ENCODE measurements at places on chromosomes 4 and X.

DNA sequence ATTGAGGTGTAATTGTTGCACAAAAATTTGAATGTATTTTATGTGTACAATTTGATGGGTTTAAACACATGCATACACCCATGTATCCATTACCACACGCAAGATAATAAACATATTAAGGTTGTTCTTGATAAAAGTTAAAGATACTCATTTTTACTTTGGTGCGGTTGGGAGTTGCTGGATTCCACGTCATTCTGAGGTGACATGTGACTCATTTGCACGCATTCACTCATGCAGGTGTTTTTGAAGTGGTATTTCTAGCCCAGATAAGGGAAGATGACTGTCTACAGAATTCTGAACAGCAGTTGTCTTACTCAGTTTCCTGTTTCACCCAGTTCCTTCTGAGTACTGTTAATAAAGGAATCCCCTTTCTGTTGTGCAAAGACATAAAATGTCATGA is 142.0 kb downstream of the RTL3 start:
- DNase-seq, result no peak

GRCh38 chr4:87555773-87556619 is 26.8 kb upstream of the SPARCL1 start:
- no peak for DNase-seq

- DNase-seq, result no peak
Measured at GRCh38 chrX:29824176-29824906, 391.0 kb upstream of the MAGEB2 start.

- no peak for DNase-seq
Measured at GRCh38 chr4:19123681-19124080, 1102.1 kb upstream of the LCORL start.

DNA sequence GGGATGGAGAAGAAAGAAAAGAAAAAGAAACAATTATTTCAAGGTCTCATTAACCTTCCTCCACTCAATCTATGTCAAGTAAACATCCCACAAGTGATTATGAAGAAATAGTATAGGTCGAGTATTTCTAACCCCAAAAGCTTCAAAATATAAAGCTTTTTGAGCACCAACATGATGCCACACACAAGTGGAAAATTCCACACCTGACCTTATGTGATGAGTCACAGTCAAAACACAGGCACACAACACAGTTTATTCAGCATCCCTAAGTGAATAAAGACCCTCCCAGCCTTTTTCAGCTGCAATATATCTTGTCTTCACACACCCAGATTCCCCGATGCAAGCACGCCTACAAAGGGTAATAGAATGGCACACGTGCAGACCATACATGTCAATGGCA is 51.7 kb upstream of the VEGFC start:
- no peak for DNase-seq

GRCh38 chr4:142120921-142121320 is 484.5 kb downstream of the IL15 start:
- DNase-seq, result no peak

- DNase-seq, result no peak
Measured at GRCh38 chr4:169089004-169089403, 78.9 kb upstream of the CBR4 start.

DNA sequence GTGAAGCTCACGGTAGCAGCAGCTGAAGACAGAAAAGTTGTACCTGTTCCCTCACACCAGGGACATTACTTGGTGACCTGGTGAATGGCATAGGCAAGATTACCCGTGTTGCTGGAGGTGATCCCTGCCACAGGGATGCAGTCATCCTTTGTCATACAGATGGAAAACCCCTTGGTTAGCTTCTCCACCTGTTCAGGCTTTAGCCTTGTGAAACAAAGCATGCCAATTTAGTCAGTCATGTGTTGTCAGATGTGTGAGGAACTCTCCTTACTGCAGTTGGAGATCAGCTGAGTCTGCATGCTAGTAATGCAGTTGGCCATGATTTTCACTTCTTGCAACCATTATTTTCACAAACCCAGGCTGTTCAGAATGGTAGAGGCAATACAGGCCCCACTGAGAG is 41.0 kb downstream of the AMELX start:
- DNase-seq, result no peak

DNA sequence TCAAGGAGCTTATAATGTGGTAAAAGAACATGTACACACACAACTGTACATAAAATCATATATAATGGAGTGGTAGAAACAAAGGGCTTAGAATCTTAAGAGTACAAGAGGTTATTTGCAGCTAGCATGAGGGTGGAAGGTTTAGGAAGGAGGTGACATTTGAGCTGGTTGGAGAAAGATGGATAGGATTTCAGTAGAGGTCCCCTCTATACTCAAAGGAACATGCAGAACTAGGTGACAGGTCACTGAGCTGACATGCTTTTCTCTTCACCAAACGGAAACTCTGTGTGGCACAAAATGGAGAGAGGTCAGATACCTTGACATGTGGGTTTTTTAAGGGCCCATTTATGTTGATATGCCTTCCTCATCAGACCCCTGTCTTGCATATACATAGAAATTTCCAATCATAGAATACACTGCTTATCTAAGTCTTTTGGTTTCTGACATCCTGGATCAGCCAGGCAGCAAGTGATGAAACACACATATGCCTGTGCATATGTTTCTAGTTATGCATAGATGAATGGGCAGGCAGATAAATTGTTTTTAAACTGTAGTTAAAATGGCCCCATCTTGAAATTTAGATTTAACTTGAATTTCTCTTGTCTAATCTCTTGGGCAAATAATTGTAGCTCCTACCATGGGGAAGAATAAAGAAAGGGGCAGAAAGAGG is 29.3 kb downstream of the CLCN5 start:
- no peak for DNase-seq

DNA sequence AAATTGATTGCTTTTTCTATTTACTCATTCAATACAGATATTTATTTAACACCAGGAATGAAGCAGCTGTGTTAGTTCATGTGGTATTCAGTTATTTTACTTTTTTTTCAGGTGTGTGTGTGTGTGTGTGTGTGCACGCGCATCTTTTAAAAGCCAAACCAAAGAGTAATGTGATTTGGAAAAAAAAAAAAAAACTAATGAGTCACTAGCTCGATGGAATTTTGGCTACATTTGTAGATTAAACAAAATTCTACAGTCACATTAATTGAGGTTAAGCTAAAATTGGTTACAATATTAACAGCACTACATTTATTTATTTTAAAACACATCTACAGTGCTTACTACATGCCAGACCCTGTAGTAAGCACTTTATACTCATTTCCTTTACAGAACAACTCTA is 66.8 kb downstream of the HHIP start:
- no peak for DNase-seq

DNA sequence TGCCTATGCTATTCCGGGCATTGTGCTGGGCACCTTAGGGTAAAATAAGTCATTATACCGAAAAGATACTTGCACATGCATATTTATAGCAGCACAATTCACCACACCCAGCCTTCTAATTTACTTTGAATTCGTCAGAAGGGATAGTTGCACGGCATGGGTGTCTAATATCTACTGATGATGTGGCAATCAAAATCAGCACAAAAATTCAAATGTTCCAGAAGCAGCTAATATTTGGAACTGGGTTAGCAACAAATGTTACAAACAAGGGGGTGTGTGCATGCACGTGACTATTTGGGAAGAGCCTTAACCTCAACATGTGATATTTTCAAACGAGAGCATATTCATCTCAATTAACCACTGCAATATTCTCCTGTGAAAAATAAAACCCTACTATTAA is 79.7 kb upstream of the PRSS48 start:
- no peak for DNase-seq

DNA sequence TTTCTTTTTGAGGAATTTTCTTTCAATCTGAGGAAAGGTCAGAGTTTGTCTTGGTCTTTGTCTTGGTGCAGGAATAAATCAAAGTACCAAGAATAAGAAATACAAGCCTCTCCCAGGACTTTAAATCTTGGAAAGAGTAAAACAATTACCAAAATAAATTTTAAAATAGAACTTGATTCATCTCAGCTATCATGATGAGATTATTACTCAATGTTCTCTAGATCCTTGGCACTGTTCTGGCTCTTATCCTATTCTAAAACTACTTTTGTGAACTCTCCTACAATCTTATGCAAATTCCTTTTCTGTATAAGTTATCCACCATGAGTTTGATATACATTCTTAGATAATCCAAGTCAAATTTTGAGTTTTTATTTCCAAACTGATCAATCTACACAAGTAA is 464.3 kb downstream of the PPARGC1A start:
- DNase-seq, result no peak

- DNase-seq, result no peak
Measured at GRCh38 chr4:20272411-20272872, 20.7 kb downstream of the SLIT2 start.

GRCh38 chrX:37986893-37987292 is 19.5 kb upstream of the SYTL5 start:
- DNase-seq, result no peak

DNA sequence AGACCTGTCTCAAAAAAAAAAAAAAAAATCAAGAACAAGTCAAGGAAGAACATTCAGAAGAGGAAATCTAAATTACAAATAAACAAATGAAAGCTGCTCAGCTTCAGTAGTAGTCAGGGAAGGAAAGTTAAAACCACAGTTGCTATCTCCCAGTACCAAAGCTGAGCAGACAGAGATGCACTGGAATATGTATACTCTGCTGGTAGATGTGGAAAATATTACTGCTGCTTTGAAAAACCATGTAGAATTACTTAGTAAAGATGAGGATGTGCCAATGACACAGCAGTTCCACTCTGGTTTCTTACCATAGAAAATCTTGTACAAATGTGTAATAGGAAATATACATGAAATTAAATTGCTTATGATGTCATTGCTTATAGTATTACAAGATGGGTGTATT is 25.1 kb upstream of the PRKX start:
- no peak for DNase-seq

- no peak for DNase-seq
Measured at GRCh38 chrX:118723376-118723775, 4.0 kb upstream of the IL13RA1 start.

- no peak for DNase-seq
Measured at GRCh38 chrX:48996969-48997368, 5.1 kb downstream of the GRIPAP1 start.

DNA sequence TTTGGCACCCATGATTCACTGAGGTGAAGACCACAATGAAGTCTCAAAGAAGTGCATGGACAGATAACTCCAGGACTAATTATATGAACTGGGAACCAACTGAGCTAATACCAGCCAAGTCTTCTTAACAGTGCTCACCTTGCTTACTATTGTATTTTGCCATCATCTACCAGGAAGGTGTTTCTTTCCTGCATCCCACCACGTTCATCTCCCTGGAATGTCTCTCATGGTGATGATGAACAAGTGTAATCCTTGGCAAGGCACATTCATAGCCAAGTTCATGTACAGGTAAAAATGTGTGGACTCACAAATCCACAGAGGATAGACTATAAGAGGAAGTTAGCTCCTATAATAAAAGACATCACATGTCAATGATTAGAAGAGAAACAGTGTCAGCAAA is 489.1 kb downstream of the SMARCA1 start:
- no peak for DNase-seq

- no peak for DNase-seq
Measured at GRCh38 chrX:26922278-26922677, 540.9 kb downstream of the PPP4R3C start.

DNA sequence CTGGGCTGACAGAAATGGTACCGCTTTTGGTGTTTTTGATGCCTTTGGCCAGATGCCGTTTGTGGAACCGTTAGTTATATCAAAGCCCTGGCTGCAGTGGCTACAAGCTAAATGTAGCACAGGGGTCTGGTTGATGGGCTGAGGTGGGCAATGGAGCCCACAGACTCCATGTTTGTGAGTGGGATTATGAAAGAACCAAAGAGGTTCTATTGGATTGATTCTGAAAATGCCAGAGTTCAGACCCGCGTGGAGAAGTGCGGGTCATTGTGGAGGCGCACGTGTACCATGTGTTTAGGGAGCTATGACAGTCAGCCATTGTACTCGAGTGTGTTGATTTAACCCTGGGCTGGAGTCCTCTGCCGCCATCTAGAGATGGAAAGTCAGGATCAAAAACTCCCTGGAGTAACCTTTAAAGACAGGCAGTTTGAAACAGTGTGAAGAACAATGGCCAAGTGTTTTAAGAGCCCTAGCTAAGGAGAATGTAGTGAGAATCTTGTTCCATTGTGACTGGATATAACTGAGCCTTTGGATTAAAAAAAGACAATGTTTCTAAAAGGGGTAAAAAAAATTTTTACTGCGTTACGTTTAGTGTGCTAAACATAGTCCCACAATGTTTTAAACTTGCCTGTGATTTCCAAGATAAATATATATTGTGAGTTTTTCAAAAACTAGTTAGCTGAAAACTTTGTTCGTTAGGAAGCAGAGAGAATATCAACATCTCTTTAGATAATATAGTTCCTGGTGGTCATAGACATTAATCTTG is 12.7 kb downstream of the ART3 start:
- peak; percentile 9 for DNase-seq

GRCh38 chr4:27006646-27007045 is 146.0 kb downstream of the STIM2 start:
- no peak for DNase-seq

- DNase-seq, result no peak
Measured at GRCh38 chr4:41125558-41126311, 88.6 kb downstream of the APBB2 start.

DNA sequence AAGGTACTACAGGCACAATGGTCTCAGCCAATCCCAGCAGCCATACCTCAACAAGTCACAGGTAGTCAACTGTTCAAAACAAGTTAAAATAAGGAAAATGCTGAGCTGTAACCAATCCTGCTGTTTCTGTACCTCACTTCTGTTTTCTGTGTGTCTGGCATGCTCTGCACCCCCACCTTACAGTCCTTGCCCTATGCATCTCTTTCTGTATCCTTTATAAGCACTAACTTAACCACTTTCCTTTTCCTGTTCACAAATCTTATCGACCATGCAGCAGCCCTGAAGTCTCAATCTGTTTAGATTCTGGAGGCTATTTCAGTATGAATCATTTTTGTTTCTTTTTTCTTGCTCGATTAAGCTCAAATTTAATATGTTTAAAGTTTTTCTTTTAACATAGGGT is 12.5 kb upstream of the FAM13A start:
- DNase-seq, result no peak

GRCh38 chr4:569958-570667 is 6.0 kb downstream of the TMEM271 start:
- DNase-seq, result no peak

GRCh38 chrX:19557822-19558221 is 42.5 kb upstream of the MAP3K15 start:
- DNase-seq, result no peak

DNA sequence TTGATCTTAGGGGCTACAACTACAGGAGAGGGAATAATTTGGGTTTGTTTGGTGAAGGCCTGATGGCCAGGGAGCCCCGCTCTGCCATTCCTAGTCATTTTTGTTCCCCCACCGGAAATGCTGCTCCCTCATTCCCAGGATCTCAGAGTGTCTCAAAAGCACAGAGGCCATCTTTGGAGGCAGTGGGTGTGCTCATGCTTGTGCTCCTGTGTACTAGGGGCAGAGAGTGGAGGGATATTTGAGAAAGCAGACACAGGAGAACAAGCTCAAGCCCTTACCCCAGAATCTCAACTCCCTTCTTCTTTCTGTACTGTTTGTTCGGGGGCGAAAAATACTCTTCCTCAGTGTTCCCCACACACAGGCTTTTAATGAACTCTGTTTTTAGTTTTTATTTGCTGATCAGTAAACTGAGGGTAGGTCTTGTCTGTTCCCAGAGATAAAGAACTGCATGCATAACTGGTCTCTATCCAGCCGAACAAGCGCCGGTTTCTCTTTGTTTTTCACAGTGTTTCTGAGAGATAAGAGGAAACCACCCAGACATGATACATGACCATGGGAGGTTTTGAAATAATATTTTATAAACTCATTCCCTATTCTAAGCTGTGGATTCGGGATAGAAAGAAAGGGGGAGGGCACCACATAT is 32.9 kb upstream of the XK start:
- no peak for DNase-seq

GRCh38 chrX:22090181-22090580 is 58.1 kb downstream of the PHEX start:
- no peak for DNase-seq
